ENCODE measurements at places on chromosomes 1 and 21. TPM values are rescaled to one million over a fixed set of nuclear protein-coding genes. Genes with fewer than 3 reads are reported as not detected.

Gene SLAMF7
- 9.2 TPM for total RNA-seq

Gene SPOCD1
- total RNA-seq = 31.4 TPM

Gene BTBD19
- 9.2 TPM for total RNA-seq

Gene MANEAL
- 6.9 TPM for total RNA-seq

Gene PGBD5
- total RNA-seq = 5.1 TPM

Gene INAVA
- total RNA-seq = 9.0 TPM

Gene FASLG
- 1.3 TPM for total RNA-seq

Gene TMEM35B
- total RNA-seq = 50.9 TPM

GRCh38 chr1:13826009-13826408 is 126.0 kb downstream of the PRDM2 start:
- peaks cover 4% of the 10 kb centered on the region for H3K4me1 ChIP-seq
- H3K27me3 ChIP-seq = no peaks in the 10 kb centered on the region
- H3K36me3 ChIP-seq = peaks cover 7% of the 10 kb centered on the region
- no peak overlapping the region for H3K27ac ChIP-seq

- no peaks in the 10 kb centered on the region for H3K36me3 ChIP-seq
- H3K4me3 ChIP-seq = no peak overlapping the region
- no peaks in the 10 kb centered on the region for H3K27me3 ChIP-seq
- H3K27ac ChIP-seq = no peak overlapping the region
- DNase-seq = no peak
- H3K4me1 ChIP-seq = no peaks in the 10 kb centered on the region
These were observed 410.7 kb downstream of the SMYD3 start for GRCh38 chr1:246096356-246096755.

DNA sequence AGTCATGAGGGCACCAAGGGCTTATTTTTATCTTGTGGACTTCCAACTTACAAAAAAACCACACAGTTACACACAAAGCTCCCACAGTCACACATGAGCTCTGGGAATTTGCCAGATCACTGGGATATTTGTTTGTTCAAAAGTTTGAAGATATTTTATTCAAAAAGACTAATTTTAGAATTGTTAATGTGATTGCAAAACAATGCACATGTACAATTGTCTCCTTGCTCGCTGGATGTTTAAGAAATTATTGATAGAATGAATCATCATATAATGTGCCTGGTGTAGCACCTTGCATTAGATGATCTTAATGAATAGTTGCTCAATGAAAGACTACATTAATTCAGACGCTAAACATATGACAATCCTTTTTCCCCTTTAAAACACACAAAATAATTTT is 570.3 kb downstream of the LMO4 start:
- DNase-seq = no peak
- no peaks in the 10 kb centered on the region for H3K36me3 ChIP-seq
- no peak overlapping the region for H3K4me3 ChIP-seq
- no peak overlapping the region for H3K27ac ChIP-seq

DNA sequence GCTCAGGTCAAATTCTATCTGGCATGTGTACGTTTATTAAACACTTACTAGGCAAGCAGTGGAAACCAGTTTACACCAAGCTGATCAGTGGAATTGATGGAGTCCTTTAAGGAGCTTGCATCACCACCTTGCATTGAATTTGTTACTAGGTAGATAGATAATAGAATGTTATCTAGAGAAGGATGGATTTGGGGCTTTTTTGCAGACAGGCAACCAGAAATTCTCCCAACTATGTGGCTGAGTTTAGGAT is 44.9 kb downstream of the HHAT start:
- H3K27ac ChIP-seq = no peak overlapping the region
- H3K36me3 ChIP-seq = no peaks in the 10 kb centered on the region
- DNase-seq = no peak

DNA sequence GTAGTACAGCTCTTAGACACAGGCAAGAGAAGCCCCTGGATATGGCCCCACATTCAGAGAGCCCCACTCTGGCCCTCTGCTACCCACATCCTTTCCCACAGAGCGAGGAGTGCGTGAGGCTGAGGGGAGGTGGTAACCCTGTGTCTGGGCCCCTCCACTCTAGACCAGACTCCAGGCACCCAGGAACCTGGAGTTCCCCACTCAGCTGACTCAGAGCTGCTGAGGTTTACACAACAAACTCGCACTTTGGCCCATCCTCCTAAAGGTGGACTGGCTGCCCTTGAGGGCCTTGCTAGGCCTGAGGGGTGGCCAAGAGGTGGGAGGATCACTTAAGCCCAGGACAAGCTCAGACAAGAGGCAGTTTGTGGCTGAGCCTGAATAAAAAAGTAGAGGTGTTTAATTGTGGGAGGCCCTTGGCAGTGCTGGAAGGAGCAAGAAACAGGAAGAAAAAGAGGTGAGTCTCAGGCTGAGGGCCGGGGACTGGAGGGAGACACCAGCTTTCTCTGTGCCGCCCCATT is 10.7 kb downstream of the MR1 start:
- no peaks in the 10 kb centered on the region for H3K27me3 ChIP-seq
- H3K27ac ChIP-seq = peak overlapping the region; percentile 67
- peaks cover 23% of the 10 kb centered on the region for H3K4me1 ChIP-seq
- no peak overlapping the region for H3K4me3 ChIP-seq
- peak; percentile 84 for DNase-seq

- no peaks in the 10 kb centered on the region for H3K36me3 ChIP-seq
- no peak overlapping the region for H3K4me3 ChIP-seq
- H3K27me3 ChIP-seq = no peaks in the 10 kb centered on the region
- H3K4me1 ChIP-seq = peaks cover 10% of the 10 kb centered on the region
These were observed 7.1 kb downstream of the MEX3A start for GRCh38 chr1:156075162-156075561.

DNA sequence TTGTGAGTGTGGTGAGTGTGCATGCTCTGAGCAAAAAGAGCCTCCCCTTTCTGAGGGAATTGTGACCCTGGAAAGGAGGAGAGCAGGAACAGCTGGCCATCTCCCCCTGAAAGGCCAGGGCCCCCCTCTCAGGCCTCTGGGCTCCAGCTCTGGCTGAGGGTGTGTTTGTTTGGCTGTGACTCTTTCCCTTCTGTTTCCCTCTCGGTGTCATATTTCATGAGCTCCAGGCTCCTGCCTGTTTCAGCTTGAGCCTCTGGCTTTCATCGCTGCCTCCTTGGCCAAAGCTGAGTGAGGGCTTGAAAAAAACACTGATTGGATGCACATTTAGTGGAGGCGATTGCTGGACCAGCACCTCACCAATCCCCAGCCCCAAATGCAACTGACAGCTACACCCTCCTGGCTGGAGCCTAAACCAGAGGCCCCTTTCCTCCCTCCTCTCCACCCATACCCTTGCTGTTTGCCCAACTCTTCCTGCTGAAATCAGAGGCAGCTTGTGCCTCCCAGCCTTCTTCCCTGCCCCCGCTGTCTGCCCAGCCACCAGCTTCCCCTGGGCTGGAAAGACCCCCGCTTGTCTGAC is 64.1 kb downstream of the DDR2 start:
- H3K36me3 ChIP-seq = no peaks in the 10 kb centered on the region
- peaks cover 16% of the 10 kb centered on the region for H3K4me1 ChIP-seq
- H3K27me3 ChIP-seq = no peaks in the 10 kb centered on the region
- no peak overlapping the region for H3K4me3 ChIP-seq

DNA sequence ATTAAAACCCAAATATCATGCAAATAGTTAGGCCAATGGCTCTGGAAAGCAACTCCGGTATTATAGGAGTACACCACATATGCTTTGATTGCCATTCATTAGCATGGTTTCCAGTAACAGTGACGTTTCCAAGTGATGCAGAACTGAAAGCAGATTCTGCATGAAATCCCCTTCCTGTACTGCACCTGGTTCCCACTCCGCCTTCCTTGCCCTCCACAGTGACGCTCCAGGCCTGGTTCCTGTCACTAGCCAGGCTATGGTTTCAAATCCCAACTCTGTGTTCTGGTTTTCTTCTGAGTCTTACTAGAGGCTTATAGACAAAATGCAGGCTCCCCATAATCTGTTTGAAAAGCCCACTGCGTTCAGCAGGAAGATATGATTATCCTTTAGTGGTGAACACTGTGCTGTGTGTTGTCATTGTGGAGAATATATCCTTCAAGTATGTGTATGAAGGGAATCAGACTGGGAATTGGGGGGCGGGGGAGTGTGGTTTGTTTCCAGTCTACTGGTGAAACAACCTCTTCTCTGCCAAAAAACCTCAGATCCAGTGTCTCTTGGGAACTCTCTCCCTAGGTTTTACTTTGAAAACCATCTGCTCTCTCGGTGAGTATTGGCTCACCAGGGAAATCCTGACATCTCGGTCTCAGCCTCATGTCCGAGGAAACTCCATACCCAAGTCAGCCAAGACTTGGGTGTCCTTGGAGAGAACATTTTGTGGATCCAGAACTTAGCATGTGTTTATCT is 78.7 kb downstream of the TYW3 start:
- H3K4me1 ChIP-seq = no peaks in the 10 kb centered on the region
- H3K27ac ChIP-seq = no peak overlapping the region
- no peak for DNase-seq
- H3K36me3 ChIP-seq = no peaks in the 10 kb centered on the region
- no peak overlapping the region for H3K4me3 ChIP-seq

DNA sequence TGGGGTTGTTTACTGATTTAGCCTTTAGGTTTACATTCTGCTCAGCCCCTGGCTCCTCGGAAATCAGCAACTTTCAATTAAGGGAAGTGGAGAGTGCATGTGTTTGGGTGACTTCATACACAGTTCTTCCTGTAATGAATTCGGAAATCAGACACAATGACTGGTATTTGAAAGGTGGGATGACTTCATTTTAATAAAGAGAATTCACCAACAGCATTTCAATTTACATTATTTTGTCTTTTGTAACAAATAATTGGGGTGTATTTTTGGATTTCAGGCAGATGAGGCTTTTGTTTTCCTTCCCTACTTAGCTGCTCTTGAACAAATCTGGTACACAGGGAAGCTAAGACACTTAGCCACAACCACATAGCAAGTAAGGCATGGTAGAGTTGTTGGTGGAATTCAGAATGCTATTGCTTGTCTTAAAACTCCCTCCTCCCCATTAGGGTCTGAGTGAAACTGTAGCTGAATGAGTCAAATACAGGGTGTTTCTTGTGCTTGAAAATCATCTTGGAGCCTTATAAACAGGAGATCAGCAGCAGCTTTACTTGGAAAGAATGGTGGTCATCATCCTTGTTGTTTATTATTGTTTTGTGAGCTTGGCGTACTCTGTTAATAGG is 917 bp downstream of the STX12 start:
- no peak for DNase-seq
- H3K27ac ChIP-seq = peak overlapping the region; percentile 96
- peaks cover 42% of the 10 kb centered on the region for H3K4me1 ChIP-seq
- H3K27me3 ChIP-seq = no peaks in the 10 kb centered on the region
- peak overlapping the region; percentile 94 for H3K4me3 ChIP-seq
- peaks cover 4% of the 10 kb centered on the region for H3K36me3 ChIP-seq

GRCh38 chr1:244151537-244151936 is 100.5 kb downstream of the ZBTB18 start:
- H3K27ac ChIP-seq = no peak overlapping the region
- H3K27me3 ChIP-seq = no peaks in the 10 kb centered on the region
- H3K4me1 ChIP-seq = no peaks in the 10 kb centered on the region
- H3K36me3 ChIP-seq = no peaks in the 10 kb centered on the region
- H3K4me3 ChIP-seq = no peak overlapping the region

DNA sequence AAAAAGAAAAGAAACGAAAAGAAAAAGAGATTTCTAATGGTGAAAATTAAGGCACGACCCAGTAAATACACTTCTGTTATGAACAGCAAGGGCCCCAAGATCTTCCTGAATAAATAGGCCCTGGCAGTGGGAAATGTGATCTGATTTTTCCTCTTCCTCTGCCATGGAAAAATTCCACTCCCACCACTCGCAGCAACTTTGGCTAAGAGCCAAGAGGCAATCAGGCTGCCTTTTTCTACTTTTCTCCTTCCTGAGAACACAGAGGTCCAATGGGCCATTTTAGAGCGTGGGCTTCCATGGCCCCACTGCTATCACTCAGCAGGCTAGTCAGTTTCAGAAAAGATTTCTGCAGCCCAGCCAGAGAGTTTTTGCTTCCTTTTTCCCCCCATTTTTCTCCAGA is 33.7 kb upstream of the AK4 start:
- H3K4me3 ChIP-seq = no peak overlapping the region
- H3K36me3 ChIP-seq = no peaks in the 10 kb centered on the region
- H3K27me3 ChIP-seq = no peaks in the 10 kb centered on the region
- H3K27ac ChIP-seq = no peak overlapping the region
- no peak for DNase-seq
- no peaks in the 10 kb centered on the region for H3K4me1 ChIP-seq

DNA sequence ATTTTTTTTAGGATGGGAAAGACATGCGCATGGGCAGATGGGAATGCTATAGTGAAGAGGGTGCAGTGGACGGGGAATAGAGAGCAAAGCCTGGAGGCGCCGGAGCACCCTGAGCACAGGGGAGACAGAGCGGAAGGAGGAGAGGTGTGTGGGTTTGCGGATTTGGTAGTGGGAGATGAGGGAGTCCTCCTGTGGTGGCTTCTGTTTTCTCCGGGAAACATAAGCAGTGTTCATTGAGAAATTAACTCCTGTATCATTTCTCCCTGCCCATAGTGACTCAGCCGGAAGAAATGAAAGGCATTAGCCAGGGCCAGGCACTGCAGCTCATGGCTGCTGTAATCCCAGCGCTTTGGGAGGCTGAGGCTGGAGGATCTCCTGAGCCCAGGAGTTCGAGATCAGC is 4.7 kb upstream of the PTPRF start:
- H3K4me3 ChIP-seq = no peak overlapping the region
- H3K27ac ChIP-seq = no peak overlapping the region
- H3K4me1 ChIP-seq = peaks cover 6% of the 10 kb centered on the region
- no peaks in the 10 kb centered on the region for H3K27me3 ChIP-seq
- peak; percentile 33 for DNase-seq
- H3K36me3 ChIP-seq = no peaks in the 10 kb centered on the region

- no peak overlapping the region for H3K27ac ChIP-seq
- no peaks in the 10 kb centered on the region for H3K27me3 ChIP-seq
- no peak for DNase-seq
- H3K36me3 ChIP-seq = no peaks in the 10 kb centered on the region
These were observed 16.8 kb downstream of the IFFO2 start for GRCh38 chr1:18939398-18940302.

GRCh38 chr1:112358061-112358770 is 37.8 kb upstream of the CTTNBP2NL start:
- H3K27me3 ChIP-seq = no peaks in the 10 kb centered on the region
- DNase-seq = no peak
- H3K27ac ChIP-seq = peak overlapping the region; percentile 91
- peaks cover 28% of the 10 kb centered on the region for H3K4me1 ChIP-seq
- H3K36me3 ChIP-seq = no peaks in the 10 kb centered on the region
- H3K4me3 ChIP-seq = no peak overlapping the region

DNA sequence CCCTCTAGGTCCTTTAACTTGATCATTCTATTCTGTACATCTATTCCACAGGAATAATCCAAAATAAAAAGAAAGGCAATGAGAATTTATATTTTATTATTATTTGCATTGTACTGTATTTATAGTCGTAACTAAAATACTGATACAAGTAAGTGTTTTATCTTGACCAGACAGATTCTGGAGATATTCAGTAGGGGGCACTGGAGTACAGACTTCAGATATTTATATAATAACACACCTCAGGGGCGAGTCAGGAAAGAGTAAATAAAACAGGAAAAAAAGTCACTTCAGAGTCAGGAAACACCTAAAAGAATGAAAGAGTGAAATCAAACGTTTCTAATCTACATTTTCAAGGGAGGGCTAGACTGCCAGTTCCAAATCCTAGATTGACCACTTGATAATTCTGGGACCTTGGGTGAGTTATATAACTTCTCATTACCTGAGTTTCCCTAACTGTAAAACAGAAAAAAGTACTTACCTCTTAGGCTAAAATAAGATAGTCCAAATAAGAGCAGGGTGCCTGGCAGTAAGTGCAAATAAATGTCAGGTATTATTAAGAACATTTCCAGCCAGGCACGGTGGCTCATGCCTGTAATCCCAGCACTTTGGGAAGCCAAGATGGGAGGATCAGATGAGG is 31.1 kb upstream of the MTF1 start:
- H3K4me3 ChIP-seq = no peak overlapping the region
- H3K4me1 ChIP-seq = peaks cover 4% of the 10 kb centered on the region
- no peak for DNase-seq
- H3K27me3 ChIP-seq = no peaks in the 10 kb centered on the region
